Stimulated activated CD8-positive, alpha-beta memory T cell treated with anti-CD3 and anti-CD28 coated beads, Interleukin-4, amount 100 ng/mL, for 4 hours (primary cell): ENCODE measurements at places on chromosomes 5 and 9.

- DNase-seq: no peak
Observed at GRCh38 chr5:134215757-134216156, 10.1 kb downstream of the PPP2CA start.

DNA sequence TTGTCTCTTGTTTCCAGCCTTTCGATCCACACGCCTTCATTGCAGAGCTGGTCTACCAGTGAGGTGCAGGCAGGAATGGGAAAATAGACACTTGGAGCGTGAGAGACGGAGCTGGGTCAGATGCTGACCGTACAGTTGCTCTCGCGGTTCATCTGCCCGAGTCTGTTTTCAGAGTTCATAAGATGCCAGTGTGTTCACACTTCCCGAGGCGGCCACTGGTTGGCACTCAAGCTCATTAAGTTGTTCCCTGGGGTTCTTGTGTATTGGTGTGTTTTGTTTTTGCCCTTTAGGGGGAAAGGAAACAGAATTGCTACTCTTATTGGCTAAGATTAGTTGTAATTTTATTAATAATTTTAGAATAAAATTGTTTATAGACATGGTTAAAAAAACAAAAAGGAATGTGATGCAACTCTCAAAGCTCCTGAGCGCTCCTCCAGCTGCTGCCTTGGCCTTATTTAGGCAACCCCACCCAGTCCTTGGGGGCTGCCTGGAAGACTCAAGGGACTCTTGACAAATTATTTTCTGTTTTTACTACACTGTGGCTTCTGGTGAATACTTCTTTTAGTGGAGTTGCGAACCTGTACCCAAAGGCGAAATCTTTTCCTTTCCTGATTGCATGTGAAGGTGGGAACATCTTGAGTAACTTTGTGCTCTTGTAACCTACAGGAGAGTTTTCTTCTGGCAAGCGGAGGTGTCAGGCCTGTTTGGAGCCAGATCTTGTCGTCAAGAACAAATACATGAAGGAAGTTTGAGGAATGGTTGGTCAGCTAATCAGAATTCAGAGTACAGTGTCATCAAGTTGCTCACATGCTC lies 146.1 kb downstream of the MAST4 start:
- no peak for DNase-seq

GRCh38 chr9:71725590-71726338 lies 42.5 kb downstream of the CEMIP2 start:
- no peak for DNase-seq

GRCh38 chr9:122168356-122168755 lies 8.6 kb downstream of the MORN5 start:
- no peak for DNase-seq

- DNase-seq: no peak
Observed at GRCh38 chr9:131879181-131879910, 139.5 kb upstream of the RAPGEF1 start.

DNA sequence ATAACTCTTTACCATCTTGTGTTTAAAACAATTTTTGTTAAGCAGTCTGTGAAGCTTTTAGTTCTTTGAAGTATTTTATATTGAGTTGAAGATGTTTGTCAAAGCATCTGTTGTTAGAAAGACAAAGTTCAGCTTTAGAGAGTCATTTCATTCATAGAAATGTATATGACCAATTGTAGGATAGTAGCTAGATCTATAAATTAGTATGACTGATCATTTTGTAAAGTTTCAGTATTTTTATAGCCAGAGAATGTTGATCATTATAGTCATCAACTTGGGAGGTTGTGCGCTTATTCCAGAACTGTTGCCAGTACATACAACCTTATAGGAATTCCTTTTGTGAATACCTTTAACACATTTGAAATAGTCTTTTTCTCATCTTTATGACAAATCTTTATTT lies 5.2 kb downstream of the NIPBL start:
- DNase-seq: no peak

GRCh38 chr5:59528202-59528862 lies 365.2 kb downstream of the PDE4D start:
- no peak for DNase-seq

DNA sequence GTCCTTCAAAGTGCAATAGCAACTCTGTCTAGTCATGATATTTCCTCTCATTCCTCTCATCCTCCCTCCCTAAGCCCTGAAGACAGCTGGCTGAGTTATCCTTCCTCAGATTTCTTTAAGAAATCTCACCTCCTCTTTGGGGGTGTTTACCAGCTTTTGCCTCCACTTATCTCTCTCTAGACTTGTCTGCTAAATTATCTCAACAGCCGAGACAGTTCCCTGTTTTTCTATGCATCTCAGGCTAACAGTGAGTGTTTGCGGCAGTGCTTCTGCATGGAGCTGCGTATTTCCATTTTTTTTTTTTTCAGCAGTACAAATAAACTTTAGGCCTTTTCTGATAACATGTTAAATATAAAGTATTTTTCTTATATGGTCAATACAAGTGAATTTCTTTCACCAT lies 20.9 kb downstream of the KCTD16 start:
- no peak for DNase-seq

- no peak for DNase-seq
Observed at GRCh38 chr9:69027355-69028097, 8.0 kb upstream of the FXN start.

DNA sequence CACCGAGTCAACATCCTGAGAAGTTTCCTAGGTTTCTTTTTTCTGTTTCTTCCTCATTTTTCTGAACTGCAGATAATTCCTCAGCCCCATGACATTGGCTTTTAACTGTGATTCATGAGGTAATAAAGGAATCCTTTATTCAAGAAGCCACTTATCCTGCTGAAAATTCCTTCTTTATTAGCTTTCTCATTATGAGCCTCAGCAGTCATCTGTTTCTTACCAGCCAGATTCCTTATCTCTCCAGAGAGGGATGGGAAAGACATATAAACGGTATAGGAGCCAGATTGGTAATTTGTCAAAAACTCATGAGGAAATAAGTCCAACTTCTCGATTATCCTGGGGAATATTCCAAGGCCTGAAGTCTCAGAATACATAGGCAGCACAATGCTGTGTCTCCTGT lies 465.4 kb downstream of the ICE1 start:
- DNase-seq: no peak

- DNase-seq: no peak
Observed at GRCh38 chr5:80870442-80870841, 89.7 kb upstream of the RASGRF2 start.

GRCh38 chr5:132456987-132457361 lies 33.6 kb downstream of the IRF1 start:
- no peak for DNase-seq

GRCh38 chr5:10985721-10986110 lies 224.7 kb upstream of the DAP start:
- DNase-seq: no peak

- no peak for DNase-seq
Observed at GRCh38 chr9:137454145-137454596, 5.0 kb downstream of the NSMF start.

GRCh38 chr9:131657940-131658339 lies 81.9 kb downstream of the RAPGEF1 start:
- no peak for DNase-seq

GRCh38 chr9:130042406-130042884 lies 544 bp downstream of the FNBP1 start:
- no peak for DNase-seq

- DNase-seq: no peak
Observed at GRCh38 chr5:53100606-53101005, 9.0 kb downstream of the MOCS2 start.

- no peak for DNase-seq
Observed at GRCh38 chr5:139150367-139150999, 47.7 kb downstream of the SIL1 start.

GRCh38 chr5:145852990-145853389 lies 17.8 kb upstream of the PRELID2 start:
- DNase-seq: no peak

DNA sequence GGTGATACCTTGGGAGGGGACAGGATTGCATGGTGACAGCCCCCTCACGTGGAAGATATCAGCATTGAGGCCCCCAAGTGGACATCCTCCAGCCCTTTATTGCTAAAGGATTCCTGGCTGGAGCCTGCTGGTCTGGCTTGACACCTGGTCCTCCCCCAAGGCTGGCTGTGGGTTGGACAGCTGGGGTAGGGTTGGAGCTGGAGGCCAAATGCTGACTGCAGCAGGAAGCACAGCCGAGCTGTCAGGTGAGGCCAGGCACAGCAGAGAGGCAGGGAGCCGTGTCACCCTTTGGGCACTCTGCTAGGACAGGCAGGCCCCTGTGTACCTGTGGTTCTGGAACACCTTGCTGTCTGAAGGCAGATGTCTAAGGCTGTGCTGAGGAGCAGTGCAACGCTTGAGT lies 2.2 kb downstream of the CACFD1 start:
- no peak for DNase-seq

- DNase-seq: no peak
Observed at GRCh38 chr5:16976625-16977008, 40.5 kb upstream of the MYO10 start.
